ENCODE measurements at places on chromosomes 3 and 15. TPM values are rescaled to one million over a fixed set of nuclear protein-coding genes. Genes with fewer than 3 reads are reported as not detected.
A peak's percentile ranks its signal among the peaks of the same experiment; 100 is the strongest.

GRCh38 chr15:29652595-29652994 lies 169.7 kb downstream of the TJP1 start:
- DNase-seq = no peak

Gene CCK
- total RNA-seq = not detected

Gene CTXN2
- total RNA-seq = not detected

DNA sequence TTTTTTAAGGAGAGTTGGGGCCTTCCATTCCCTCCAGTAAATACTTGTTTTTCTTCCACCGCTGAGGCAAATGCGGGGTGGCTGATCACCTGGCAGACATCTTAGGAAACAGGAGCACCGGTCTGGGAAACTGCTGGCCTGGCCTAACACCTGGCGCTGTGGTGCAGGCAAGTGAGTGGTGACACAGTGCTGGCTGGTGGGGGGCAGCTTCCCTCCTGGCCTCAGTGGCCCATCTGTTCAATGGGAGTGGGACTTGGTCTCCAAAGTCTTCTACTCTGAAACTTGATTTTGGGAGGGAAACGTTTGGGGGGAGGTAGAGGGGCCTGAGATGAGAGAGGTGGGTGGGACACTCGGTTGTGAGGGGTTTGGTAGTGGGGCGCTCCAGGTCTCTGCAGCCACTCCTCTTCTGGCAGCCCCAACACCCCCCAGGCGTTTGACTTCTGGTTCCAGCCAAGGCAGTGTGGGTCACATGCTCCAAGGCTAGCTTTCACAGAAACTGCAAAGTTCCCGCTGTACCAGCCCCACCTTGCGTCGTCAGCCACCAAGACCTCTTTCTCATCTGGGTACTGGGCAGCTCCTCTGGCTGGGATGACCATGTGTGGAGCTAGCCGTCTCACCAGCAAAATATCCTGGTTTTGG lies 4.7 kb downstream of the GHRL start:
- DNase-seq = no peak

Gene KCNAB1
- total RNA-seq = not detected

DNA sequence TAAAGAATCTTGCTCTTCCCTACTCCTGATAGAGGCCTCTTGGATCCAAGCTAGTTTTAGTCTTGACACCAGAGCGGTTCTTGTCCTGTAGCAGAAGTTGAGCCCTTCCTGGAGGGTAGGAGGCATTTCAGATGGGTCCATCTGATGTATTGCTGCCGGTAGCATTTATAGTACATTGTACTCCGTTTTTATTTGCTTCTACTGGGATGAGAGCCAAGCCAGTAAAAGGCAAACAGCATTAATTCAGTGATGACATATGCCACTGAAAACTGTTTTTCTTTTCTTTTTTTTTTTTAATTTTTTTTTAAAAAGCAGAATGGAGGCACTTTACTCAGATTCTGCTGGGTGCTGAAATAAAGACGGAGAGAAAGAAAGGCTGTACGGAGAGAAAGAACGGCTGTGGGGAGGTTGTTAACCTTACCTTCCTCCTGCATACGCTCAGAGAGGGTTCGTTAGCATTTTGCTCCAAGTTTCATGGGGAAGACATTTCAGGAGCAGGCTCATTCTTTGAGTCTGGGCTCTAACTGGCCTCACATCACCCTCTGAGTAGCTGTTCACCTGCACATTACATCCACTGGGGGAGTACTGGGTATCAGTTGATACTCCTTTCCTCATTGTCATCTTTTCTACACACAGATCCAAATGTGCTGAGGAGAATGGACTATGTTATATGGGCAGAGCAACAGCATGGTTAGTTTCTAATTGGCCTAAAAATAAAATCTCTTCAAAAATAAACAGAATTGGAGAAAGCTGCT lies 161.5 kb downstream of the FEZF2 start:
- DNase-seq = peak; percentile 32

GRCh38 chr3:9110802-9111201 lies 138.6 kb downstream of the SRGAP3 start:
- DNase-seq = no peak

Gene ATR
- total RNA-seq = 15.6 TPM
